ENCODE measurements at places on chromosomes 2 and 18. TPM values are rescaled to one million over a fixed set of nuclear protein-coding genes. Genes with fewer than 3 reads are reported as not detected.

The MYCN gene
- total RNA-seq, result 43.8 TPM

DNA sequence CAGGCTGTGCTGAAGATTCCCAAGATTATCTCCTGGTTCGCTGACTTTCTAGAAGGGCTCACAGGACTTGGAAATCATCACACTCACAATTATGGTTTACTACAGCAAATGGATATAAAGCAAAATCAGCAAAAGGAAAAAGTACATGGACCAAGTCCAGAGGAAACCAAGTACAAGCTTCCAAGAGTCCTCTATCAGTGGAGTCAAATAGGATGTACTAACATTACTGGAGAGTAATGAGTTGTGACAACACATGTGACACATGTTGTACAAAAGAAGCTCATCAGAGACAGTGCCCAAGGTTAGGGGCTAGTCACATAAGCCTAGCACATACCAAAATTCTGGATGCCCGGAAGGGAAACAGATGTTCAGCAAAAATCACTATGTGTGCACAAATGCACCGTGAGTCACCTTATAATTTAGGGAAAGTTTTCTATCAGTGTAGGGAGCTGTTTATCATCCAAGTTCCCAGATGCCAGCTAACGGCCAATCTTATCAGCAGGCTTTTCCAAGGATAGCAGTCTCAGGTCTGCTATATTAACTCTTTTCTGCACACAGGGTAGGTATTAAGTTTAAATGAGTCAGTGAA lies 9.5 kb downstream of the TMEM237 start:
- no peak for DNase-seq
- H3K4me3 ChIP-seq, result no peak overlapping the region
- no peaks in the 10 kb centered on the region for H3K36me3 ChIP-seq
- no peaks in the 10 kb centered on the region for H3K27me3 ChIP-seq

DNA sequence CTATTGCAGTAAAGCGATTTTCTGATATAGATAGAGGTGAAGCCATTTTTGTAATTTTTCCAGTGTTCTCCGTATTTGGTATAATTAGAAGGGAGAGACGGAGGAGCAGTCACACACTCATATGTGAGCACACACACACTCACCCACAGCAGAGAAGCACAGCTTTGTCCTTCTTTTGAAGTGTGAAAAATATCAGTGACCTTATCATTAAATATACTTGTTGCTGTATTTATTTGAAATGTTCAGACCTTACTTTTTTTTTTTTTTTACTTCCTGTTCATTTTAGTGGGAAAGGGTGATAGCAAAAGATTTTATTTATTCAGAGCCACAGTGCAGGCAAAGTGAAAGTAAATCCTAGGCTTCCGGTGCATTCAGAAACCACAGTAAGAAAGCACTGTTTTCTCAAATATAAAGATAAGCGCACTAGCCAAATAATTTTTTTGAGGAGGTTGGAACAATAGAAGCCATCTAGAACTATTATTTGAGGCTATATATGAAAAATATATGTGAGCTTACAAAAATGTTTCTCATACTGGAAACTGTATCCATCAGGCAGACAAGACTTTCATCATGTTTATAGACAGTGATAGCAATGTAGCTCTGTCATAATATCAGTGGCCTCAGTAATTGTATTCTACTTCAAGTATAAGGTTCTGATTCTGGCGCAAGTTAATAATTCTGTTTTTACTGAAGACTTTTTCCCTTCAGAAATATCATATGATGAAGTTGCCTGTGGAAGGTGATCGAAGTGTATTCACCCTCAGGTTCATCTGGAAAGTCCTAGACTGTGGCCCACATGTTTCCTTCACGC lies 37.2 kb downstream of the TSHZ1 start:
- DNase-seq, result no peak
- peaks cover 5% of the 10 kb centered on the region for H3K36me3 ChIP-seq
- H3K27ac ChIP-seq, result no peak overlapping the region

- DNase-seq, result no peak
- no peak overlapping the region for H3K27ac ChIP-seq
- H3K4me1 ChIP-seq, result no peaks in the 10 kb centered on the region
- H3K36me3 ChIP-seq, result peaks cover 7% of the 10 kb centered on the region
- no peaks in the 10 kb centered on the region for H3K27me3 ChIP-seq
- no peak overlapping the region for H3K4me3 ChIP-seq
These were observed 10.7 kb downstream of the RMP24 start for GRCh38 chr18:35983147-35983546.

The LIMS4 gene
- total RNA-seq, result 0.47 TPM

GRCh38 chr2:127626175-127626574 lies 19.8 kb upstream of the GPR17 start:
- peaks cover 3% of the 10 kb centered on the region for H3K4me1 ChIP-seq
- peaks cover 3% of the 10 kb centered on the region for H3K36me3 ChIP-seq
- no peak overlapping the region for H3K27ac ChIP-seq
- no peak overlapping the region for H3K4me3 ChIP-seq
- H3K27me3 ChIP-seq, result peaks cover 5% of the 10 kb centered on the region
- DNase-seq, result no peak

The CTLA4 gene
- total RNA-seq, result not detected

The ANKRD29 gene
- not detected for total RNA-seq

GRCh38 chr2:221204699-221205098 lies 367.4 kb downstream of the EPHA4 start:
- no peak for DNase-seq
- peaks cover 2% of the 10 kb centered on the region for H3K27me3 ChIP-seq
- H3K36me3 ChIP-seq, result no peaks in the 10 kb centered on the region

The GPR155 gene
- total RNA-seq, result 51.1 TPM
